ENCODE measurements at places on chromosomes 7 and 10.

DNA sequence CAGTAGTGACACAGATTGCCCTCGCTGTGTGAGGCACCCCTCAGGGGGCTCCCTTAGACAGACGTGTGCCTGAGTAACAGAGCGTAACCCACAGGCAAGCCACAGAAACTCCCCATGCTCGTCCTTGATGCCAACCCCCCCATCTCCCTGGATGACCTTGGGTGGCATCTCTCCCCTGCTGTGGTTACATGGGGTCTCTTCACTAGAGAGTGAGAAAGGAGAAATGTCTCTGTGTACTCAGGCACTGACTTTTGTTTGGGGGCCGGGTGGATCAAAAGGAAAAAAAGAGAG lies 1.1 kb upstream of the ASB10 start:
- DNase-seq, result no peak

GRCh38 chr10:86205306-86206239 lies 161.0 kb downstream of the GRID1 start:
- DNase-seq, result no peak

- DNase-seq, result no peak
Measured at GRCh38 chr10:48444861-48445841, 138.7 kb downstream of the MAPK8 start.

DNA sequence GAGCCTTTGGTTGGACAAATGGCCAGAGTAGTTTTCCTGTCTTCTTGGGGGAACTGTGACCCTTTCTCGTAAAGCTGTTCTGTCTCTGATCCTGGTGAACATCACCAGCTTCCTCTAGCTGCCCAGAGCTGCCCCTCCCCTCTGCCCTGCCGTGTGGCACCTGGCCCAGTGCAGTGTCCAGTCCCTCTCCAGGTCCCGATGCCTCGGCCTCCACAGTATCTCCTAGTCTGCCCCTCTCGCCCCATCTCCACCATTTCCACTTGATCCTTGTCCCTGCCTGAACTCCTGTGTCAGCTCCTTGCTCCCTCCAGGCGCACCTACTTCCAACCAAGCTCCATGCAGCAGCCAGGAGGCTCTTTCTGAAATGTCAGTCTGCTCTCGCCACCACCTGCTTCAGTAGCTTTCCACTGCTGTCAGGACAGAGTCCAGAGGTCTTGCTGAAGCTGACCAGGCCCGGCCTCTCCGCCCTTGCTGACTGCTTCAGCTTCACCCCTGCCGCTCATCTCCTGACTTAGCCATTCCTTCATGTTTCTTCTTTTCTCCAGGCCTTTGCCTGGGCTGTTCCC lies 133.6 kb downstream of the GRK5 start:
- no peak for DNase-seq

GRCh38 chr10:63253040-63253439 lies 119.9 kb downstream of the NRBF2 start:
- no peak for DNase-seq

DNA sequence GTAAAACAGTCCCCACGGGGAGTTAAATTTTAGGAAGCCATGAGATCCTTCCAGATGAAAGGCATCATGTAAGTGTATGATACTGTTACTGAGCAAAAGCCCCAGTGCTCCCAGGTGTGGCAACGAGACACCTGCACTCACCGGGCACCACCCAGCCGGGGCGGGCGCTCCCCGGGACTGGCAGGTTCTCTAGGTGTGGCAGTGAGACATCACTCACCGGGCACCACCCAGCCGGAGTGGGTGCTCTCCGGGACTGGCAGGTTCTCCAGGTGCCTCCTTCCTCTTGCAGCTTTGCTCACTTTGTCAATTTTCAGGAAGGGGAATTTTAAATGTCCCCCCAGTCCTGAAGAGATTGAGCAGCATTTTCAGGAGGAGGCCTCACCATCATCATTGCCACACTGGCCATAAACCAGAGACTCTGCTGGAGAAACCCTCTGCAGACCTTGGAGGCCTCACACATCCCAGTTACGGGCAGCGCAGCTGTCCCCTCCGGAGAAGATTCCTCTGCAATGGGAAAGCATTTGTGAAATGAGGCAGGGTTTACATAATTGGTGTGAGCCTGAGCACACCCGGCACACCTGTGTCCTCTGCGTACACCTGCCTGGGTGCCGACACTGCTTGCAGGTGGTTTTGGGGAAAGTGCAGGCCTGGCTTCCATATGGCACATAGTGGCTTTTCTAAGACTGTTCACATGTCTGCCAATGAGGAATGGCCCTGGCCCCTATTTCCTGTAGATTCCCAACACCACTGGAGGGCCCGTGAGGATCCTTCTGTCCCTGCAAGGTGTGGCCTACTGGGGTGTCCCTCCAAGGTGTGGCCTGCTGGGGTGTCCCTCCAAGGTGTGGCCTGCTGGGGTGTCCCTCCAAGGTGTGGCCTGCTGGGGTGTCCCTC lies 191.4 kb downstream of the EBF3 start:
- DNase-seq, result peak; percentile 10

GRCh38 chr10:43878386-43878785 lies 229.7 kb upstream of the ZNF32 start:
- no peak for DNase-seq

GRCh38 chr10:94416896-94417295 lies 14.6 kb downstream of the TBC1D12 start:
- DNase-seq, result no peak

GRCh38 chr7:12905671-12906070 lies 218.2 kb downstream of the ARL4A start:
- no peak for DNase-seq

DNA sequence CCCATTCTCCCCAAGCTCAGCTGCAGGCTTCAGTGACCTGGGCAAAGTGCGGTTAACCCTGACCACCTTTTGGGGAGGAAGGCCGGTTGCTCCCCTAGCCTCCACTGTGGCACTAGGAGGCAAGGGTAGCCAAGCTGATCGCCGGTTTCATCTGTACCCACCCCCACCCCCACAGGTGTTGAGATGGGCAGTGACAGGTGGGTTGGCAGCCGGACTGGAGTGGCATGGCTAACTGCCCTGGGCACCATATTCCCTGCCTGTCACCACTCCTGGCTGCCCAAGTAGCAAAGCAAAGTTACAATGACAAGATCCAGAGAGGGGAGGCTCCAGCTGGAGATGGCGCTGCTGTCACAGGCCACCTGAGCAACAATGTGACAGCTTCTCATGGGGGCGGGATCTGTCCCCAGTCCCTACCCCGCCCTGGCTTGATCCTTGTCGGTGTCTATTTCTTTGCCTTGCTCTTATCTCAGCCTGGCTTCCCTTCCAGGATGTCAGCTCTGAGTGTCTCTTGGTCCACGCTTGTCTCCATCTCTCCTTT lies 27.0 kb upstream of the BMS1 start:
- no peak for DNase-seq

GRCh38 chr7:12450615-12451014 lies 47.0 kb upstream of the VWDE start:
- DNase-seq, result no peak

GRCh38 chr7:108016841-108017775 lies 14.1 kb upstream of the LAMB1 start:
- DNase-seq, result no peak

DNA sequence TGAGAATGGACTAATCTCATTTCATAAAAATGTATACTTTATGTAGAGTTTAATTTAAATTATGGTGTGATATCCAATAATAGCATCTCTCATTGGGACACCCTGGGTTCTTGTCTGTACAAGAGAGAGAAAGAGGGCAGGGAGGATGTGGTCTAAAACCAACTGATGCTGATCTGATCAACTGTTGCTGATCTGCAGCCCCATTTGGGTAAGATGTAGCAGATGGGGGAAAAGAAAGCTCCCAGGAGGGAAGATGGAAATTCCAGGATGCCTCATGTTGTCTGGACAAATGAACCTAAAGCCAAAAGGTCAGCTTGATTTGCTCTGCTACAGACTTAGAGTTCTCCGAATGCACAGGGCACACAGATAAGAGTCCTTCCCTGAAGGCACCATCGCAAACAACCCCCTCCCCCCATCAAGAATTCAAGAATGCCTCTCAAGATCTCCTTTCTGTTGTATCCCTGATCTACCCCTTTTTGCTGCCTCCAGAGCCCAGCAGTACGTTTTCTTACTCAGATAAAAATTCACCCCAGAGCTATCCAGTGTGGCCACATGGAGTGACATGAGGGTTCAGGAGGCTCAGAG lies 171.4 kb upstream of the INHBA start:
- no peak for DNase-seq

DNA sequence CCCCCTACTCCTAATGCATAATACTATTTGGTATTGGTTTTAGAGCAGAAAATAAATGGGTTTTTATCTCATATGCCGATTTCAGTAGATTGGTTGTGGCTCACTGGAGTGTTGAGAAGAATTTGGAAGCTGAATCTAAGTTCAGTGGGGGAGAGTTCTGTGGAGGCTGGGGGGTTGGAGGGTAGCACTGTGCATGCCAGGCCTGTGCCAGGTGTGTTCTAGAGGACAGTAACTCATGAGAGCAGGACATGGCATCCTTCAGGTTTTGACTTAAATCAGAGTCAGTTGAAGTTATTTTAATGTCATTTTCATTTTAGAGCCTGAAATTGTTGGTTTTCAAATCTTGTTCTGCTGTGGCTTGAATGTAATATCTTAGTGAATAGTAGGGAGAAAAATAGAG lies 79.5 kb downstream of the EEPD1 start:
- DNase-seq, result no peak

GRCh38 chr7:134453518-134453917 lies 5.4 kb downstream of the AKR1B1 start:
- DNase-seq, result no peak

GRCh38 chr7:127107601-127108007 lies 145.1 kb downstream of the GRM8 start:
- DNase-seq, result peak; percentile 25

DNA sequence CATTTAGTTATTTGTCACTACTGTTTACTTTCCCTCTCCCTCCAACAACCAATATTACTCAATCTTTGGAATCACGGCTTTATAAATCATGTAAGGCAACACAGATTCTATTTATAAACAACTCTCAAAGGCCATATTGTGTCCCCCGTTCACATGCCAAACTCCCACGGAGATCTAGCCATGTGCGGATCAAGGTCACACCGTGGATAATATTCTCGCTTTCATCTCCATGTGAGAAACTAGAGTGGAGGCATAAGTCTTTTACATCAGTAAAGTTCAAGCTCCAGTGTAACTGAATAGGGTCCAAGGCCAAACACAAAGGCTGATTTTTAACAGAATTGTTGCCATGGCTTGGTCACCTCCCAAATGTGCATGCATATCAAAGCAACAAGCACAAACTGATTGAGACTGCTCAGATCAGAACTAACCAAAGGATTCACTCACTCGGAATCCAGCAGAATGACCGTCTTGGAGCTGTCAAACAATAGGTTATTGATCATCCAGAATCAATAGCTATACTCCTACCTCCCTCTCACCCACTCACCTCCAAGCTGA lies 569.5 kb upstream of the LRRN3 start:
- DNase-seq, result no peak

Data from upper lobe of left lung (tissue), 6 donors.